Activated T-cell treated with anti-CD3 and anti-CD28 coated beads, Interleukin-2, amount 50 U/mL, for 72 hours (primary cell): ENCODE measurements at places on chromosomes 12 and 14. TPM values are rescaled to one million over a fixed set of nuclear protein-coding genes. Genes with fewer than 3 reads are reported as not detected.

Gene BCL2L14
- 6.0 TPM for total RNA-seq

Gene ZNF410
- 81.9 TPM for total RNA-seq

DNA sequence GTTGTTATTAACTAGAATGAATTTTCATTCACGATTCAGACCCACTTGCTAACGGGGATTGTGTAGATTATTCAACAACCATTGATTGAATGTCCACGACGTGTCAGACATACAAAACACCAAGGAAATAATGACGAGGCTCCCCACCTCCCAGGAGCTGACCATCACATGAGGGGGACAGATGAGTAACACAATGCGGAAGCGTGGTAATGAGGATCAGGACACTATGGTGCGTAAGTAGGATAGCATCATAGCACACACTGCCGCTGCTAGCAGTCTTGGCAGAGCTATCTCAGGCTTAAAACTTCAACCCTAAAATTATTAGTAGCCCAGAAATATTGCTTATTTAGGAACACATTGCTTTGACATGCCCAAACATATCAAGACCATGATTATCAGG lies 265.8 kb downstream of the EGLN3 start:
- H3K4me1 ChIP-seq = no peaks in the 10 kb centered on the region
- H3K4me3 ChIP-seq = no peak overlapping the region
- DNase-seq = no peak
- H3K36me3 ChIP-seq = no peaks in the 10 kb centered on the region

DNA sequence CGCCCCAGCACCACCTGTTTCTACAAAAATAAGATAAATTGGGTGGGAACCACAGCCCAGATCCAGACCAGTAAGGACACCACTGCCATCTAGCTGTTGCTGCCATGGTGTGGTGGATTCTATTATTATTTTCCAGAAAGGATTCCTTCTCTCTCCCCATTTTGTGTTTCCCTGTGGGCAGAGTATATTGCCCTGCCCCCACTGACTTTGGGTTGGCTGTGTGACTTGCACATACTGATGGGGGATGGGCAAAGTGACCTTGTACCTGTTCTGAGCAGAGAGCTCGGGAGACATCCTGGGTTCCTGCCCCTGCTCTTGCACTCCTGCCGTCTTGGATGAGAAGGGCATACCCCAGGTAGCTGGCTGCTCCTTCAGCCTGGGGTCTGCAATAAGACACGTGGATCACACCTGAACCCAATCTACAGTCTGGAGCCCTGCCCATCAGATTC lies 24.3 kb downstream of the MOAP1 start:
- H3K27me3 ChIP-seq = no peaks in the 10 kb centered on the region
- H3K36me3 ChIP-seq = no peaks in the 10 kb centered on the region
- DNase-seq = no peak
